ENCODE measurements at places on chromosomes 5 and 9.

- no peak for DNase-seq
Measured at GRCh38 chr5:140142856-140143255, 17.1 kb downstream of the IGIP start.

DNA sequence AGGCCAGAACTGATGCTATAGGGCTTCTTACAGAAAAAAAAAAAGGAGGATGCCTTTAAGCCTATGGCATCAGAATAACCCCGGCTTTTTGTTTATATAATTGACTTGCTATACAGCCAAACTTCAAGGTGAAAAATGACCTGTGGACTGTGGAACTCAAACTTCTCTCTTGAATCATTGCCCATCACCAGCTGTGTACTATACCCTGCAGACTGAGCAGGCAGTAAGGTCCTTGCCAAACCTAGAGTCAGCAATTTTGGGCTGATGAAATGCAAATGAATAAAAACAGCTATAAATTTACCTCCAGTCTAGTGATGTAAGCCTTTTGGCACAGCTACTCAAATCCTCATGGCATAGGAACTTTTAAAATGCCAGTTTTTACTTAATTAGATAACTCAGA is 44.5 kb upstream of the PPP3R2 start:
- no peak for DNase-seq

DNA sequence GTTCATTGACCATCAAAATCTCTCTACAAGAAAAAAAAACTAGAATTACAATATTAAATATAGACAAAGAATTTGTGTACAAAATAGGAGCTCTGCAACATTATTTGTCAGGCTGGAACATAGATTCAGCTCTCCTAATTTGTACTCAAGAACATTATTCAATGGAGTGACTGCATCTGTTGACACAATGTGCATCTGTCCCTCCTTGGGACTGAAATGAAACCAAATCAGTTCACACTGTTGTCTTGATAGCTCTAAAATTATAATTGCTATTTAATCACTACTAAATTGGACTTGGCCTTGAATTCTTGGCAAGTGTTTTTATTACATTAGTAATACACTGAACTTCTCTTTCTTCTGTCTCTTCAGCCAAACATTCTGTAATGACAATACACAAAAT is 47.7 kb downstream of the FTMT start:
- no peak for DNase-seq

GRCh38 chr9:127473932-127474331 is 22.6 kb downstream of the LRSAM1 start:
- DNase-seq, result no peak

GRCh38 chr5:66661149-66661548 is 65.0 kb downstream of the MAST4 start:
- DNase-seq, result no peak

DNA sequence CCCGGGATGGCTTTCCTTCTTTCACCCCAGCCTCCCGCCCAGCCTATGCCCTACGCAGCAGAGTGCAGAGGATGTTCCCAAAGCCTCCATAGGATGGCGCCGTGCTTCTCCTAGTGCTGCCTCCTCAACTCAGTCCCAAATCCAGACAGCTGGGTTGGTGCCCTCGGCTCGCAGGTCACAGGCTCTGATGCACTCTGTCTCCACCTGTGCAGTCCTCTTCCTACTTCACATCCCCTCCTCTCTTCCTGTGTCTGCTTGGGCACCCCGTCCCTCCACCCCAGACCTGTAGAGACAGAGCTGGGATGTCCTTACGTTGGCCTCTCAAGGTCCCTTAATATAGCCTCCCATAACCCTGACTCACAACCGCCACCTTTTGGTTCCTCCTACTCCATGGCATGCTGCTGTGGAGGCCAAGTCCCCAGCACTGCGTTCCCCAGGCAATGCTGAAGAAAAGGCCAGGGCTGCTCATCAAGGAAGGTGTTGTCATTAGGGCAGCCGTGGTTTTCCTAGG is 314.4 kb downstream of the GADD45G start:
- no peak for DNase-seq

GRCh38 chr5:10653751-10654400 is 90.0 kb downstream of the ANKRD33B start:
- DNase-seq, result no peak

DNA sequence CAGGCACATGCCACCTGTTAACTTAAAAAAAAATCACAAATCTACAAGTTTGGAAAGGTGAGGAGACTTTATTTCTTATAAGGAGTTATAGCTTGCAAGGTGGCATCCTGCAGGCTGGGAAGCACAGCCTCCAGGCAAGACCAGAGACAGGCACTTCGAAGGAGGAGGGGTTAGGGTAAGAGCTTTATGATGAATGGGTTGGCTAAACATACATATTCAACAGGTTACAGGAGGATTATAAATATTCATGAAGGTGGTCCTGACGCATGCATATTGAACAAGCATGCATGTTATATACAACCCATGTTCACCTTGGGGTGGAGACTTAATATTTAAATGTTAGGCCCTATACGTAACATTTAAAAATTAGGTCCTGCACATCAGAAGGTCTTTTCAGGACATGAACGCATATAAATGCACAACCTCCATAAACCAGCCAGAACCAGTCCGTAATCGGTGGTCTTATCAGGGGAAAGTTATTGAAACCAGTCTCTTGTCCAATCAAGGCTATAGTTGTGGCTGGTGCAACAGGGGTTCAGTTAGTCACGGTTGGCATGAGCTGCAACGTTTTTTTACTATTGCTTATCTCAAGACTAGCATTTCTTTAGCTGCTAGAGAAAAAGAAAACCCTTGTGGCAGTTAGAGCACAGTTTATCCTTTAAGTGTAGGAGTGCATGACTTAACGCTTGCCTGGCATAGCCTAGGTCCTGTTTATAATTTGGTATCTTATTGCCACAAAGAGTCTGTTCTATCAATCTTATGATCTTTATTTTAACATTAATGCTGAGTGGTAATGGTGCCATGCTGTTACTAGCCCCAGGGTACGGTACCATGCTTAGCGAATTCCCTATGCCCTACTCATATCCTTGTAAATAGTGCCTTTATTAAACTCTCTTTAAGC is 72.7 kb downstream of the C9orf57 start:
- DNase-seq, result no peak

DNA sequence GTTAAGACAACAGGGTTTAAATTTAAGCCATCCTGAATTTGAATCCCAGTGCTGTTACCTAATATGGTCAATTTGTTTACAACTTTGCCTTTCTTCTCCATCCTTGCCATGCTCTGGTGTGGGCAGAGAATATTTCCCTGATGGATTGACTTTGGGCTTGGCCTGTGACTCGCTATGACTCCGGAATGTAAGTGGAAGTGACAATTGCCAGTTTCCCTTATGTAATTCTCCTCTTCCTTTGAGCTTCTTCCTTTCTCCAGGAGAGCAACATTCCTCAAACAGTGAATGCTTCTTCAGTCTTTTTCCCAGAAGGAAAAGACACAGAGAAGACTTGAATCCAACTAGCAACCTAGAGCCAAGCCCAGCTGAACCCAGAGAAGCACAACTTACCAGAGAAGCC is 159.1 kb downstream of the LURAP1L start:
- DNase-seq, result no peak

All from keratinocyte (primary cell).